ENCODE measurements at places on chromosomes 12 and 14.

- DNase-seq: no peak
These were observed 116.9 kb downstream of the PPHLN1 start for GRCh38 chr12:42442888-42443287.

DNA sequence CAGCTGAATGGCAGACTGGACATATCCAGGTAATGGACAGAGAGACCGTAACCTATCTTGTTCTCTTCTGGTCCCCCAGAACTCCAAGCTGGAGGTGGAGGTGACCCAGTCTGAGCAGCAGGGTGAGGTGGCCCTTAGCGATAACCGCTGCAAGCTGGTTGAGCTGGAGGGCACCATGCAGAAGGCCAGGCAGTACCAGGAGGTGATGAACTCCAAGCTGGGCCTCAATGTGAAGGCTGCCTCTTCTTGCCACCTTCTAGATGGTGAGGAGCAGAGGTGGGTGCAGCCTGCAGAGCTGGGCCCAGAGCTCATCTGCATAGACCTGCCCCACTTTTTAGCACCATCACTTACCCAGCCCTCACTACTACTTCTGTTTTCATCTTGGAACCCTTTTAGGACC lies 7.2 kb upstream of the KRT86 start:
- DNase-seq: no peak

DNA sequence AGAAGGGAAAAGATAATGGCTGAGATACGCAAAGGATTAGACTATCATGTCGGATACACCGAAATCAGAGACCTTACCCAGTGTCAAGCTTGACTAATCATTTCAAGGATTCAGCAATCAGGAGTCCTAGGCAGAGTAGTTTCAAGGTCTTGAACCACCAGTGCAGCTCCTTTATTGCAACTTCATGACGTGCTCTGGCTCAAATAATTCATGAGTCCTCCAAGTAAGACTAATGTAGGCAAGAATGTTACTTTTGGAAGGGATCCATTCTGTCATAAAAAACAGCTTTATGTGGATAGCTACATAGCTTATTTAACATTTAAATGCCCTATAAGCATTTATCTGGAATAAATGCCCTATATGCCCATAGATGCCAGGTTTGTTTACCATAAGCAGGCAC lies 123.2 kb downstream of the LMO3 start:
- DNase-seq: no peak

- no peak for DNase-seq
These were observed 186.1 kb downstream of the SLC2A13 start for GRCh38 chr12:39919790-39920189.

DNA sequence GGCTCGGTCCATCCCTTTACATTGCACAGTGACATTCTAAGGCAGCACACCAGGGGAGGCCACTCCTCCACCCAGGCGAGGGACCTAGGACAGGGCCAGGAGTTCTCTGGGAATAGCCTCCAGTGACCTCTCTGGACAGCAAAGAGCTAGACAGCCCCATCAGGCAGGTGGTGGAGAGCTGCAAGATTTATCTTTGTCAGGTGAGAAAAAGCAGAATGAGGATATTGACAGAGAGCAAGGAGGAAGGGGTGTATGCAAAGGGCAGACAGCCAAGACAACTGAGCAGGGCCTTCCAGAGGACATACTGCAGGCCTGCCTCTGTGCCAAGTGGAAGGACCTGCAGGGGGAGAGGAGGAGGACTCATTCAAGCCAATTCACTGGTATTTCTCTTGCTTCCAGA lies 112.4 kb upstream of the MAX start:
- DNase-seq: no peak

- DNase-seq: peak; percentile 16
These were observed 8.2 kb upstream of the SERPINA11 start for GRCh38 chr14:94460631-94461416.

- DNase-seq: no peak
These were observed 48.2 kb downstream of the CRACR2A start for GRCh38 chr12:3704512-3705353.

DNA sequence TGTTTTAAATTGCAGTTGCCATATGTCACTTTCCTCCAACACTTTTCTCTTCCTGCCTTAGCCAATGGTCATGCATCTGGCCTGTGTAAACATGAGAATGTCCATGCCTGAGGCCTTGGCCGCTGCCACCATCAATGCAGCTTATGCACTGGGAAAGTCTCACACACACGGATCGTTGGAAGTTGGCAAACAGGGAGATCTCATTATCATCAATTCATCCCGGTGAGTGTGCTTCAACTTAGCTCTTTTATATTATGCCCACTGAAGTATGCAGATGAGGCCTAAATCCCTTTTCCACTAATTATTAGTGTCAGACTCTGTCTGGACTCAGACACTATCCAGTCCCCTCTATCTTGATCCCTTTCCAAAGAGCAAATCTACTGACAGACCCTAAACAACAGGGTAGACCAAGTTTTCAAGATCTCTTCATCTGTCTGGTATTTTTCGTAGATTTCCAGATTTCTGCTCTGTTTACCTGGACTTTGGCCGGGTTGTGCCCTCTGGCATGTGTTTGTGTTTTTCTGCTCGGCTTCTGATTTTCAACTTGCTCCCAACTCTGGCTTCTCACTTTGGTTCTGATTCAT lies 23.2 kb downstream of the AMDHD1 start:
- DNase-seq: no peak

- DNase-seq: no peak
These were observed 926.6 kb downstream of the NRXN3 start for GRCh38 chr14:79096811-79097210.

DNA sequence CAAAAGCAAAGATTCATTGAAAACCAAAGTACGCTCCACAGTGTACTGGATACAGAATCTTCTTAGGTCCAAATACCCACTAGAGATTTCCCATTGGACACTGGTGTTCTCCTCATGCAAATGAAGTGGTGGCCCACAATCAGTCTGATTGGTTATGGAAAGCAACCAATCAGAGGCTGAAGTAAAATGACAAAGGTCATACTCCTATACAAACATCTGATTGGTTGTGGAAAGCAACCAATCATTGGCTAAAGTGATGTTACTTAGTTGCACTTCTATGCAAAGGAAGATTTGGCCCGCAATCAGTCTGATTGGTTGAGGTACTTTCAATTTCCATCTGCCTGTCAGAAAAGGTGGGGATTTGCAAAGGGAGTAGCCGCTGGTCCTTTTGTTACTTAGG lies 1.3 kb upstream of the WASHC3 start:
- DNase-seq: no peak

DNA sequence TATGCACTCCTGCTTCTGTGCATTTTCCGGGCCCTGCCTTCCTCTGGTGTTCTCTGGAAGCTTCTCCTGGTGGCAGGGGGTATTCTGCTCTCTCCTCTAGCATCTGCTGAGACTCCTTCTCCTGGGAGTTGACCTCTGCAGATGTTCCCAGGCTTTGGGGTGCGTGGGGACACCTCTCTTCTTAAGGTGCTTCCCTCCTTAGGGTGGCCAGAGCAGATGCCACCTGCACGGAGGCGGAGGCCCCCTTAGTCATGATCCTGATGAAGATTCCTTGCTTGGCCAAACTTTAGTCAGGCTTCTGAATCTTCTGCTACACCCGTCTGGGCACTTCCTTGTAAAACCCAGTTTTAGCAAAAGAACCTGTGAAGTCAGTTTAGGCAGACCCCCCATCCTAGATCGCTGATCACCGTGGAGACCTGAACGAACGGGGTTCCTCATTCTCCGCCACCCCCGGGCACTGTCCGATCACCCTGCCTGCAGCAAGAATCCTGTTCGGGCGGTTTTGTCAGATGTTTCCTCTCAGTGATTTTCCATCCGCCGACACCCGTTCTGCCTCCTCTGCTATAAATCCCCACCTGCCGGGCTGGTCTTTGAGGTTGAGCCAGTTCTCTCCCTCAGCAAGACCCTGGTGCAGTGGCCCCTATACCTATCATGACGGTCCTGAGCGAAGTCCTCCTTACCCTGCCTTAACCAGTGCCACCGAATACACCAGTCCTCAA lies 111.9 kb downstream of the CALM1 start:
- no peak for DNase-seq

DNA sequence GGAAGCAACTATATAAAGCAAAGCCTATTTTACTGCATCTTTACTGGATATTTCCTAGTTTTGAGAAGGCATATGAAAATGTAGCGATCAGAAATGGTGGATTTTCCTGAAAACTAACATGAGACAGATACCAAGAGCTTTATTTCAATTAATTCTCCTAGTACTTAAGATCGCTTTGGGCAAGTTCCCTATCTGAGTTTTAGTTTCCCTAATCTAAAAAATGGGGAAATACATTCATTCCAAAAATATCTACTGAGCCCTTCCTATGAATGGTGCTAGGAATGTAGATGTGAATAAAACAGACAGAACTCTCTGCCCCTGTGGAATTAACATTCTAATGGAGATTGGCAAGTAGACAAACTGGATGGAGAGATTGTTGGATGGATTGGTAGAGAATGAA lies 8.4 kb downstream of the CATSPERB start:
- no peak for DNase-seq

GRCh38 chr14:32073537-32074189 lies 3.4 kb upstream of the ARHGAP5 start:
- DNase-seq: no peak

Data from NK-92 treated with Interleukin-12 subunit alpha and Interleukin-12 subunit beta, amount 100 ng/mL, for 24 hours (cell line).